ENCODE measurements at places on chromosomes 16 and 17.
A peak's percentile ranks its signal among the peaks of the same experiment; 100 is the strongest.

- DNase-seq, result peak; percentile 66
Observed at GRCh38 chr17:47204722-47205418, 4.3 kb upstream of the MYL4 start.

GRCh38 chr17:12133183-12133582 lies 112.5 kb downstream of the MAP2K4 start:
- DNase-seq, result no peak

- DNase-seq, result no peak
Observed at GRCh38 chr17:40958086-40958953, 8.4 kb downstream of the KRT39 start.

GRCh38 chr16:53545433-53545832 lies 42.4 kb upstream of the AKTIP start:
- DNase-seq, result peak; percentile 28

DNA sequence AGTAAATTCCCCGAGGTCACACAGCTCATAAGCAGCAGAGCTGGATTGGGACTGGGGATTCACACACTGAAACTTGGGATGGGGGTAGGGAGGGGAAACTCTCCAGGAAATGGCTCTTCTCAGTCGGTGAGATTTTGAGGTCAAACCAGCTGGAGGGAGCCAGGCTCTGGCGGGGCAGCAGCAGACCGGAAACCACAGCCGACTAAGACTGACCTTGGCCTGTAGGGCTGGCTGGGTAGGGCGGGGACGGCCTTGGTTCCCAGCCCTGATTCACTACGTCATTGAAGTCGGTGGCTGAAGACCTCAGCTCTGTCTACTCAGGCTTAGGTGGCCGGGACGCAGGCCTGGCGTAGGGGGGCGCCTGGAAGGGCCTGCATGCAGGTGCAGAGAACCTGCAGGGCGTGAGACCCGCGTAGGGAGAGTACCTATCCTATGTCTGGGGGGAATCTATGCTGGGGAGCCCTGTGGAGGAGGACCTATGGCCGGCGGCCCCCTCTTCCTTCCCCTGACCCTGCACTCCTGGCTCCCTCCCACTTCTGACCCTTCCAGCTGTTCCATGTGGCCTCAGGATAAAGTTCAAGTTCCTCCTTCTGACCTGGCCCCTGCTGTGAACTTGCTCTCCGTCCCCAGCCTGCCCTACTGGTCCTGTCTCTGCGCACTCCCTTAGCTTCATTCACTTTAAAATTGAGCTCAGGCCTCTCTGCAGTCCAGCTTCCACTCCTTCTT lies 11.9 kb upstream of the SLC4A1 start:
- DNase-seq, result peak; percentile 44

- DNase-seq, result no peak
Observed at GRCh38 chr16:64829678-64830077, 292.2 kb downstream of the CDH11 start.

- DNase-seq, result no peak
Observed at GRCh38 chr16:17683281-17683680, 212.5 kb upstream of the XYLT1 start.

GRCh38 chr16:21628772-21629171 lies 23.6 kb downstream of the IGSF6 start:
- DNase-seq, result no peak

Data from activated CD4-positive, alpha-beta T cell treated with anti-CD3 and anti-CD28 coated beads, Interleukin-2, Interleukin-6, amounts not matched to agents 100 ng/mL and 50 ng/mL, durations not matched to agents 16 hours and 8 hours (primary cell).